ENCODE measurements at places on chromosomes 12 and 14. TPM values are rescaled to one million over a fixed set of nuclear protein-coding genes. Genes with fewer than 3 reads are reported as not detected.

The ST8SIA1 gene
- total RNA-seq: 6.3 TPM

GRCh38 chr12:103697971-103698751 lies 111.1 kb downstream of the STAB2 start:
- no peak for DNase-seq

DNA sequence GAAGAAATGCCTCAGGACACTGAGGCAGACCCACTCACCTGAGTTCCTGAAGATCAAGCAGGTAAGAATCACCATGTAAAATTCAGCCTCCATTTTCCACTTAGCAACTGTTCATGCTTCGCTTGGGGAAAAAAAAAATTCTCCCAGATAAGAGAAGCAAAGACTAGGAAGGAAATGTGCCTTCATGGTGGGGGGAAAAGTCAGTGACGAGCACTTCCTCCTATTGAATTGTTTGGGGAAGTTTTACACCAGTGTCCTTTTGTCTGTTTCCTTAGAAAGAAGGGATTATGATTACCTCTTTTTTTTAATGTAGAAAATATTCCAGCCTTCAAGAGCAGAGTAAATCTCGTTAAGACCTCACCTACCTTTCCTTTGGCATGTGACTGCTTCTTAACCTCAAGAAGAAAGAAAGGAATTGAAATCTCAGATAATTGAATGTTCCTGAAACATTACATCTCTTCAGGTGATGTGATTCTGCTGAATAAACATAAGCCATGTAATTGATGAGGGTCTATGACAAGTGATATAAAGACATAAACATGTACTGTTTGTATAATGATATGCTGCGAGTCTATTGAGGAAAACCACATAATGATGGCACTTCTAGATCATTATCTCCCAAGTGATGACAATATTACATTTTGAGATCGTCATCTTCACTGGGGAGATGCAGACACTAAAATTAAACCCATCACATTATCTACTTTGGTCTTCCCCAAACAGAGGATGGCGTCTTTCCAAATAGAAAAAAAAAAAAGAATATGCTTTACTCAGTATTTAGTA lies at the start of gene PTPRB:
PTPRB (minus strand) TSS at position 127 of the 783 bp plus-strand sequence; CDS start at position 93, 34 bp downstream.
- DNase-seq: no peak

The CABP1 gene
- 2.5 TPM for total RNA-seq

- DNase-seq: peak; percentile 49
These were observed 417.8 kb upstream of the TMTC1 start for GRCh38 chr12:30201301-30202160.

The NRDE2 gene
- total RNA-seq: 12.5 TPM

DNA sequence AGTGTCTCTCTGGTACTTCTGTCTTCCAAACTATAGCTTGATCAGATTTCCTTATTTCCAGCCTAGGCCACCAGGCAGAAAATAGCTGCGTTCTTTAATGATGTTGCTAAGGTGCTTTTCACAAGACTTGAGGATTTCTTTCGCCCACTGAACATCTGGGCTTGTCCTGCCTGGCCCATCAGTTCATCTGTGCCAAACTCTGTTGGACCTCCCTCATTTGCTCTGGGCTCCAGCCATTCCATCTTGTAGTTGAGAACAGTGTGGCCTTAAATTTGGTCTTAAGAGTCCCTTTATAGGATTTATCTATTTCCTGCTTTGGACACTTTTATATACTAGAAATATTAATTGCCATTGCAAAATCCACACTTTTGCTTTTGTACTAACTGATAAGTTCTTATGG lies 109.6 kb downstream of the TTLL5 start:
- no peak for DNase-seq

DNA sequence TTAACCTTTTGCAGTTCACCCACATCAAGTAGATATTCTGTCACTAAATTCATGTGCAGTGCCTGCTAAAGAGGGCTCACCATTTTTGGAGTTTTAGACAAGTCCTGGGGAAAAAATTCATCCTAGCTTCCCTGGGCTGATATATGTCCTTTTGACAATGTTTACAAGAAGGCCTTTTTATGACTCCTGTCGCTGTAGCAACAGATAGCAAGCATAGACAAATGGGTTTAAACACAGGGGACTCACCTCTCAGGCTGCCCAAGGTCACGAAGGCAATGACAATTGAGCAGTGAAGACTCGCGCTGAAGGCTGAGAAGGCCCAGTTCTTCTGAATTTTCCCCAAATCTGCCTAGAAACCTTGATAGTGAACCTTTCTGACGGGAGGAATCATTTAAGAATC lies 150.7 kb upstream of the CPM start:
- DNase-seq: no peak

DNA sequence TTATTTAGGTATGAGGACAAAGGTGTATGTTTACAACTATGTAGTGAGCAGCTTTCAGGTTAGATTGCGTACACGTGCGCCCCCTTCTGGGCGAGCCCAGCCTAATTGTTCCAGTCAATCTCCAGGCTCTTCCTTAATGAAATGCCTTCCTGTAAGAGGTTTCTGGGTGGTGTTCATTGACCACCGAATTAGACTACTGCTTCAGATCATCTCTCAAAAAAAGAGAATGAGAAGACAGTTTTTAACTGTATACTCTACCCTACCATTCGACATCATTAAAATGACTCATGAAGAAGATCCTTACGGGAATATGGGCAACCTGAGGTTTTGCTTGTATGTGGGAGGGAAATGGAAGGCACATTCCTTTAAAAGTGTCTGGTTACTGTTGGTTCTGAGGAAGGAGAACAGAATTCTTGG lies 2.1 kb downstream of the LUM start:
- peak; percentile 73 for DNase-seq

DNA sequence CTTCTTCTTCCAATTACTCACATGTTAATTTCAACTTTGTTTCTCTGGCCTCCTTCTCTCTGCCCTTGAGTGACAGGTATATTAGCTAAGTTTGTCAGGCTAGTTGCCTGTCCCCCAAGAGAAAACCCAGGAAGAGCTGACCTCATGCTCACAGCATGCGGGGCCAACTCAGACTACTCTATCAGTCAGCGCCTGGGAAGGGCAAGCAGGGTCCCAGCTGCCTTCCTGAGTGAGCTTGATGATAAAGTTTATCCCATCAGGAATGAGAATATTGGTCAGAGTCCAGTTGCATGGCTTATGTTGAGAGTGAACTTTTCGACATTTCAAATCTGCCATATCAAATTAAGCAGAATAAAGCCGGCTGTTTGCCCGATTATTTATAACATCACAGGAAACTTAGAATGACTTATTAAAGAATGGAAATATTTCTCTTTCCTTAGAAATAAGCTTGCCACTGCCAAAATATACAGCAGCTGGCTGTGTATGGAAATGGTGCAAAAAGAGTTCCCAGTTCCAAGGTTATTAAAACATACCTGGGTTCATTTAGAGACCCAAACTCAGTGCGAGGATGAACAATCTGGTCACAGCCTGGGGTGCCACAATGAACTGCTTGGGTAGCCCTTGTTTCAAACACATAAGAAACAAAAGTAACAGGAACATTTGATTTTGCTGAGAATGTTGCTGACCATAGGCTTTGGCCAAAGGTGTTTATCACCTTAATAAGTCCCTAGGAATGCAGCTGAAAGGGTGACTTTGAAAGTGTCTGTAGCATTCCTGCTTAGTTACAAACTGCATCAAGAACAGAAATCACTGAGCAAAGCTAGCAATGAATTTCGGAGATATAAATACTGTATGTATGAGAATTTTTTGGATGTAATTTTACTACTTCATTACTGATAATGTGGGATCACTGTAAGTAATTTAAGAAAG lies 1553.8 kb upstream of the FLRT2 start:
- peak; percentile 49 for DNase-seq

DNA sequence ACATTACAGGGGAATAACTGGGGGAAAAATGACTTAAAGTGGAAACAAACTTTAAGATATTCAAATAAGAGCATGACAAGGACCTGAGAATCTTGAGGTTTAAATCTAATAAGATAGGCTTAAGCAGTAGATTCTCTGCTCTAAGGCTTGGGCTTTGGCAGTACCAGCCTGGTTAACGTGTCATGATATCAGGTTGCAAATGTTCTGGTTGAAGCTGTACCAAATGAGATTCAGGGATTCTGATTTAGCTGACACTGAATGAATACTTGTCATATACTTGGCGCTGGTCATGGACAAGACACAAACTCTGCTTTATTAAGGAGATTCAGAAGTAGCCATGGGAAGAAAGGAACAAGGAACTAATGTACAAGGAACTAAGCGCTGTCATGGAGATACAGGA lies 6.1 kb downstream of the TCP11L2 start:
- DNase-seq: no peak

DNA sequence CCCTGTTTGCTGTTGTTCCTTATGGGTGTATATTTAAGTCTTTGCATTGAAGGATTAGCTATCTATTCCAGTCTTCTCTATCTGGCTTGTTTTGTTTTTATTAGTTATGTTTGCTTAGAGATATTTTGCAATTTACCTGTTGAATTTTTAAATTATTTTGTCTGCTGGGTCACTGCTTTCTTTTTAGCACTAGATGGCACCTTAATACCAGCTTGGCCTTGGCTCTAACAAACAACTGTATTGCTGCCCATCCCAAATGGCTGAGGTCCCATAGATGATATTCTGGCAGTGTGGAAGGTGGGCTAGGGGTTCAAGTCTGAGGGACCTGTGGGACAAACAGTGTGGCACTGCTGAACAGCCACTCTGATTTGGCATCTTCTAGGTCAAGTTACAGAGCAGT lies 144.0 kb upstream of the FBXO33 start:
- no peak for DNase-seq
